ENCODE measurements at places on chromosomes 12 and 14.

DNA sequence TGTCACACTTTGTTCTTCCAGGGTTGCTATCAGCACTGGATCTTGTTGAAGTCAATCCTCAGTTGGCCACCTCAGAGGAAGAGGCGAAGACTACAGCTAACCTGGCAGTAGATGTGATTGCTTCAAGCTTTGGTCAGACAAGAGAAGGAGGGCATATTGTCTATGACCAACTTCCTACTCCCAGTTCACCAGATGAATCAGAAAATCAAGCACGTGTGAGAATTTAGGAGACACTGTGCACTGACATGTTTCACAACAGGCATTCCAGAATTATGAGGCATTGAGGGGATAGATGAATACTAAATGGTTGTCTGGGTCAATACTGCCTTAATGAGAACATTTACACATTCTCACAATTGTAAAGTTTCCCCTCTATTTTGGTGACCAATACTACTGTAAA lies 23.7 kb downstream of the VTI1B start:
- DNase-seq = no peak

DNA sequence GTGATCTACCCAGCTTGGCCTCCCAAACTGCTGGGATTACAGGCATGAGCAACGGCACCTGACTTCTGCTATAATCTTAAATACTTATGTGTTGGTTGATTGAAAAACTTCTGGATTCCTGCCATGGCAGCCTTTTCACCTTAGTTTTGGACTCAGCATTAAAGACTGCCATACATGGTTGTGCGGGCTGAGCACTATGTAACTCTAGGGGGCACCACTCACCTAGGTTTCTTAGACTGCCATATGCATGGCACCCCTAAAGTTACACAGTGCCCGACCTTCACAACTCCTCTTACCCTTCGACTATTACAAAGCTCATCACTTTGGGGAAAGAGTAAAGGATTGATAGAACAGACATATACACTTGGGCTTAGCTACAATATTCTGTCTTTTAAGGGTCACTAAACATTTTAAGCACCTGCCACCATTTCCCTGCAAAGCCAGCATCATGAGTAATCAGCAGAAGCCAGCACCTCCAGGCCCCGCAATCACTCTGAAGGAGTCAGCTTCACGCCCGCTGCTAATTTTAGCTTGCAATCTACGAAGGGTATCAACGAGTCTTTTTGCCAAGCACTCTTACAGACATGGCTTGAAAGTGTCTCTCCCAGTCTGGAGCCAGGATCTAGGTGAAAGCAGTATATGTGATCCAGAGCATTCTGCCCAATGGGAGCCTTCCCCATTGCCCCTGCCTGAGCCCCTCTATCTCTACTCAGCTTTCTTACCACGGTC lies 59.8 kb downstream of the SUDS3 start:
- no peak for DNase-seq

GRCh38 chr12:116130431-116130830 lies 147.1 kb downstream of the MED13L start:
- no peak for DNase-seq

DNA sequence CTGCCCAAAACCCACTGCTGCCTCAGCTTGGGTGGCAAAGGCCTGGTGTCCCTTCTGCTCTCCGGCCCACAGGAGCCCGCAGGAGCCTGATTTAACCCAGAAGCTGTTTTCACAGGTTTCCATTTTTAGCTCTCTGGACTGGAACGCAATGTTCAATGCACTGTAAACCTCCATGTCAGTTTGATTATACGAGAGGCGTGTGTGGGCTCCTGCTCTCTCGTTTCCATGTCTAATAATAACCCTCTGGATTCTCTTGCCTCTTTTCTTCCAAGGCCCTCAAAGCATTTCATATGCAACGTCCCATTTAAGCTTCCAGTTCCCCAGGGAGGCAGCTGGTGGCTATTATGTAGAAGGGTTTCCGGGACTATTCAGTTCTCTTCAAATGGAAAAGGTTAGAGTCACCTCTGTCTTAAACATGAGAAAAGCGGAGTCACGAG lies 161.1 kb downstream of the SUDS3 start:
- no peak for DNase-seq

DNA sequence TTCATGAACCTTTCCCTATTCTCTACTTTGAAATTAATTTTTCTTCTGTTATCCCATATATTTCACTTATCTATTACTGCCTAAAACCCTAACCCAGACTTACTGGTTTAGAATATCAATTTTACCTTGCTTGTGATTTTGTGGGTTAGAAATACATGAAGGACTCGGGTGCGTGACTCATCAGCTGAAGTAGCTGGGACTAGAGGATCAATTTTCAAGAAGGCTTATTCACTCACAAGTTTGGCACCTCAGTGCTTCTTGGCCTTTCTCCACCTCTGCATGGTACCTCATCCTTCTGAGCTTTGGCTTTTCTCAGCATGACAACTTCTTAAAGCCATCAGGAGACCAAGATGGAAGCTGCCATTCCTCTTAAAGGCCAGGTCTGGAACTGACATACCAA lies 57.8 kb downstream of the TMEM117 start:
- DNase-seq = no peak

DNA sequence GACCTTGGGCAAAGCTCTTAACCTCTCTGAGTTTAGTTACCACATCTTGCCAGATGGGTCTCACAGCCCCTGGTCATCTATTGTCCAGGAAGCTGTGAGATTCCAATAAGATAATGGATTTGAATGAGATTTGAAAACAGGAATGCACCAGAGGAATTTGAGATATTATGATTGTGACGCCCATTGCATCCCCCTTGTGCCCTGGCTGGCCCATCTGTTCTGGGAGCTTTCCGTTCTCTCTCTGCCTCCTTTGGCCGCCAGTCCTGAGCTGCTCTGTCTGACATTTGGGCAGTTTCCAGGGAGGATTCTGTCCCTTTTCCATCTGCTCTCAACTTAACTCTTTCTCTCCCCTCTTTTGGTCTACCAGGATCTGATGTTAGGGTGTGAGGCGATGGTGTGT lies 24.6 kb downstream of the SRRM4 start:
- DNase-seq = no peak

DNA sequence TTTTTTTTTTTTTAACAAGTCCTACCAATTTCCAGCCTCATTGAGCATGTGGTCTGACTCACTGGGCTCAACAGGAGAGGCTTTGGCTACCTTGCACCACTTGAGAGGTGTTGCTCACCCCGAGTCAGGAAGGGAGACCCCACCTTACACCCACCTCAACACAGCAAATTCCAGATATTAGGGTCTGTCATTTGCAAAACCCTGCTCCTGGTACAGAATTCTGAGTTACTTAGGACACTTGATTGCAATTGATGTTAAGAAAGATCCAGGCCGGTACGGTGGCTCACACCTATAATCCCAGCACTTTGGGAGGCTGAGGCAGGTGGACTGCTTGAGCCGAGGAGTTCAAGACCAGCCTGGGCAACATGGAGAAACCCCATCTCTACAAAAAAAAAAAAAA lies 14.1 kb downstream of the DGLUCY start:
- DNase-seq = no peak

- DNase-seq = no peak
Measured at GRCh38 chr12:105864901-105865300, 273.9 kb downstream of the NUAK1 start.

DNA sequence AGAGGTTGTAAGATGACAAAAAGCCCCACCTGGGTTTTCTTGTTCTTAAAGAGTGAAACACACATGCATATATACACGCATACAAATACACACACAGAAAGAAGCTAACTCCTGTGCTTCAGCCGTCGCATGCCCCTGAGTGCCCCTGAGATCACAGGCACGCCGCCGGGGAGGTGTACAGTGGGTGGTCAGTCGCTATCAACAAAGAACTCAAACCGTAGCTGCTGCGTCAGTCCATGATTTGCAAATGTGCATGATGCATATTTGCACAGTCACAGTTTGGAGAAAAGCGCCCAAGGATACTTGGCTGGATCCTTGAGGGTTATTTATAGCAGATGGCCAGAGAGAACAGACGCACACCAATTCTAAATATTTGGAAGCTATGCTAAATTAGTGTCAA lies 206.9 kb downstream of the TMEM132D start:
- DNase-seq = no peak

- no peak for DNase-seq
Measured at GRCh38 chr12:131828671-131829355, 620 bp downstream of the MMP17 start.

DNA sequence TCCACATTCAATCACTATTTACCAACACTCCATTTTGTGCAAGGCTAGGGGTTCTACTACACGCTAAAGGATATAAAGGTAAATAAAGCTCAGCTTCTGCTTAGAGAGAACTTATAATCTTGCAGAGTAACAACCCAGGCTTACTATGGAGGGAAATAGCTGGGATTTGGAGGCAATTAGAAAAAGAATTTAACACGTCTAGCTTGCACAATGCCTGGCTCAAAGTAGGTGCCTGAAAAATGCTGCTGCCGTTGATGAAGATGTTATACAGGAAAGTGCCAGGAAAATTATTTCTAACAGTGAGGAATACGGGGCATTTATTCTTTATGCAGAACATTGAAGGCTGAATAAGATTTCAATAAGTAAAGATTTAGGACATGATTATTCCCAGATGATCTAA lies 214.2 kb downstream of the KITLG start:
- DNase-seq = no peak
